Nucleus accumbens (tissue), 56 donors: ENCODE measurements at places on chromosomes 6 and 20.

DNA sequence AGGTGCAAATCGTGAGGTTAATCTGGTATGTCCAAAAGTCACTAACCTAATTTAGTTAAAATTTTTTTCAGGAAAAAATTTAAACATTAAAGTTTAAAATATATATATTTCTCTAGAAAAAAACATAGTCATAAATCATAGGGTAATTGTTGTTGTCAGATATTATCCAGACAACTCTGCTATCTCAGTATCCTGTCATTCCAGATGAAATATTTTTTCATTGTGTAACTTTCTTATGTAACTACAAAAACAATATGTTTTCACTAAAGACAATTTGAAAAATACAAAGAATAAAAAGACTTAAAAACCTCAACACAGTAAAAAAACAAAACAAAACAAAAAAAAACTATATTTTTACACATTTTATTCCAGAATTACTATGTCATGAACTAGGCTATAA, 57.6 kb downstream of the TENT5A start:
- no peak for DNase-seq

DNA sequence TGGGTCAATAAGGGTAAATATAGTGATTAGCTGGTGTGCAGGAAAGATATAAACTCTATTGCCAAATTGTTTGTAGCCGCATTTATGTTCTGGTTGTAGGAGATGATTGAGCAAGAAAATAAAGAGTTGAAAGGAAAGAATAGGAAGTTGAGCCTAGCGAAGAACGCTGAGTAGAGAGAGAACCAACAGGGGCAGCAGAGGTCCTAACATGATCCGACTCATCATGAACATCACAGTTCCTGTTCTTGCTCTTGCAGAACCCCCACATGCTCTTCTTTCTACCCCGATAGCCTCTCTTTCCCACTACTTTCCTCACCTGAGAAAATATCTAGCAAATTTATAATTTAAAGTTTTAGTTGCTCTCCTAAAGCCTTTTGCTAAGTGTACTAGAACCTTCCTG, 9.9 kb upstream of the ID4 start:
- DNase-seq: no peak

- no peak for DNase-seq
Measured at GRCh38 chr6:126913651-126914050, 204.8 kb upstream of the RSPO3 start.

DNA sequence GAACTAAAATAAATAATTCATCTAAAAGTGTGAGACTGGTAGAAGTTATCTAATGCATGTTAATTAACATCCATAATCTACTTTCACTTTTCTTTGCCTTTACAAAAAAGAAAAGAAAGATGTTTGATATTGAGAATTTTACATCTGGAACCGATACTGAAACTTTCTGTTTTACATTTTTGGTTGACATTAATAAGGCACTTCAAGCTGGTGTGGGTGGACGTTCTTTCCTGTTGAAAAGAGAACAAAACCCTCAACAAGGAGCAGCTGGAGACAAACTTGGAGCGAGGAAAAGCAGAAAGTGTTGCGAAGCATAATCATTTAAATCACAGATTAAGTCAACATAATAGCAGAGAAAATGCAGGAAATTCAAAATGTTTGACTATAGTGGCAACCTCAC, 575.2 kb upstream of the ADGRB3 start:
- peak; percentile 36 for DNase-seq

GRCh38 chr6:147881432-147881831, 372.9 kb downstream of the SAMD5 start:
- DNase-seq: no peak

DNA sequence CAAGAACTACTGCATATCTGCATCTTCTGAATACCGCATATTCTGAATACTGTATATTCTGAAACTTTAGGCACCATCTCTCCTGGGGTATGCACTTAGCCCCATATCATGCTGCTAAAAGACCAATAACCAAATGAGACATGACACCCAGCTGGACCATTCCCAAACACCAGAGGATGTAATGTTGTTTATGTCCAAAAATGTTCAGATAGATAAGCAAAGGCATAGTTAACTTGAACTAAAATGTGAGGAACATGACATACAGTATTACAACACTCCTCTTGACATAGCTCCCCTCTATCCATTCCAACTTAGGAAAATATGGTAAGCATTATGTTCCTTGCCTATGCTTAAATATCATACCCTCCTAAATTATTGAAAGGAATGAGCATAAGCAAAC, 127.3 kb downstream of the TENT5A start:
- DNase-seq: no peak

GRCh38 chr6:52718550-52718949, 44.7 kb downstream of the GSTA2 start:
- DNase-seq: no peak

DNA sequence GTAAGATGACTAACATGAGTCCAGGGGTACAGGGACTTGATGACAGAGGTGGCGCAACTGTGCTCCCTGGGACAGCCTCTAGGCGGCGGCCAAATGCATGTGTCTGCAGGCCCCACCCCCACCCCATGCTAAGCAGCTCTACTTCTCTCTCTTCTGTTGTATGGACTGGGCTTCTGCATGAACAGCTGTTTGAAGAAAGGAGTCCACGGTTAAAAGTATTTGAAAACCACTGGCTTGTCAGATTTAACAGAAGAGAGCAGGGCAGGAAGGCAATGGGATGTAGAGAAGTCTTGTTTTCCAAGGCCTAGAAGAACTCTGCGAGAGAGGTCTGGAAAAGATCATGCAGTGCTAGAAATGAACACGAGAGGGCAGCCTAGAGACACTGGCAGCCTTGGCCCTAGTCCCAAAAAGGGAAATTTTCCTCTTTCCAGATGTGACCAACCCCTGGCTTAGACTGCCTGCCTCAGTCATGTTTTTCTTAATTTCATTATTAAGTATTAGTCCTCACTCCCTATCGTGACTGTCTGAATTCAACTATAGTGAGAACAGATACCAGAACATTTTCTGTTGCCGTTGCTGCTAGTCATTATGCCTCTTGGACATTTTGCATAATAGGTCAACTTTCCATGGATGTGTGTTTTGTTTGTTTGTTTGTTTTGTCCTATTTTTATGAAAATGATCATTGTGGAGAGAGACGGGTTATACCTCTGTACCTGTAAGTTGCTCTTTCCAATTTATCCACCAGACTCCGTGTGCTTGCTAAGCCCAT, 265.0 kb downstream of the ADGRG6 start:
- no peak for DNase-seq

- no peak for DNase-seq
Measured at GRCh38 chr6:132253906-132254305, 147.4 kb downstream of the MOXD1 start.

- no peak for DNase-seq
Measured at GRCh38 chr6:125699591-125699990, 49.8 kb upstream of the HEY2 start.

DNA sequence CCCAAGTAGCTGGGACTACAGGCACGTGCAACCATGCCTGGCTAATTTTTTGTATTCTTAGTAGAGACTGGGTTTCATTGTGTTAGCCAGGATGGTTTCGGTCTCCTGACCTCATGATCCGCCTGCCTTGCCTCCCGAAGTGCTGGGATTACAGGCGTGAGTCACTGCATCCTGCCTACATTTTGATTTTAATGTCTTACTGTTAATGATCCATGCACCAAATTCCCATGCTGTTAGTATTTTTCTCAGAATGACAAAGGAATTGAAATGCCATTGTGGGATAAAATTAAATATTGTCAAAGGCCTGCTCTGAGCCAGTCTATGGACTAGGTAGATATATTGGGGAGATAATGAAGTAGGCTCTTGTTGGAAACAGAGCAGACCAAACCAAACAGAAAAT, 28.2 kb downstream of the CBFA2T2 start:
- no peak for DNase-seq

GRCh38 chr6:151412909-151413308, 21.6 kb upstream of the ZBTB2 start:
- DNase-seq: no peak

GRCh38 chr6:98839781-98840361, 5.5 kb downstream of the POU3F2 start:
- no peak for DNase-seq

GRCh38 chr20:37504404-37505096, 16.5 kb upstream of the NNAT start:
- peak; percentile 21 for DNase-seq

- DNase-seq: no peak
Measured at GRCh38 chr20:44768256-44768655, 22.6 kb downstream of the KCNK15 start.

- DNase-seq: no peak
Measured at GRCh38 chr6:137736911-137737310, 130.1 kb upstream of the TNFAIP3 start.

DNA sequence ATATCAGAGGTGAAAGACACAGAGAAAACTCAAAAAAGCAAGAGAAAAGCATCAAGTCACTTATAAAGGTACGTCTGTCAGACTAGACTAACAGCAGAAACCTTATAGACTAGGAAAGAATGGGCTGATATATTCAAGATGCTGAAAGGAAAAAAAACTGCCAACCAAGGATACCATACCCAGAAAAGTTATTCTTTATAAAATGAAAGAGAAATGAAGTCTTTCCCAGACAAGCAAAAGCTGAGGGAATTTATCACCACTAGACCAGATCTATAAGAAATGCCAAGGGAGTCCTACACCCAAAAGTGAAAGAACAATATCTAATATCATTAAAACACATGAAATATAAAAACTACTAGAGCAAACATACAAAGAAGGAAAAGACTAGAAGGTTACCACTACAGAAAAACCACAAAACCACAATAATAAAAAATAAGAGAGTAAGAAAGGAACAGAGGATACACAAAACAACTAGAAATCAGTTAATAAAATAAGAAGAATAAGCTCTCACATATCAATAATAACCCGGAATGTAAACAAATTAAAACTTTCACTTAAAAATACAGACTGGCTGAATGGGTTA, 6.2 kb downstream of the MOXD1 start:
- no peak for DNase-seq

DNA sequence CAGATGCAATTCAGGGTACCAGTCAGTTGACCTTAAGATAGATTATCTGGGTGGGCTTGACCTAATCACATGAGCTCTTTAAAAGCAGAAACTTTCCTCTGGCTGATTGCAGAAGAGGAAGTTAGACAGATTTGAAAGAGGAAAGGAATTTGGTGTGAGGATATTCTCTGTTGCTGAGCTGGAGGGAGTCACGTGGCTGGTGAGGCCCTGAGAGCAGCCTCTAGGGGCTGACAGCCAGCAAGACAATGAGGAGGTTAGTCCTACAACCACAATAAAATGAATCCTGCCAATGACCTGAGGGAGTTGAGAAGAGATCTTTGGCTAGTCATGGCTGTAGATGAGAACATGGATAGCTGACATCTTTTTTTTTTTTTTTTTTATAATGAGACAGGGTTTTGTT, 87.0 kb upstream of the B3GAT2 start:
- no peak for DNase-seq

- DNase-seq: peak; percentile 83
Measured at GRCh38 chr6:62285612-62286469, at the start of gene KHDRBS2. Gene KHDRBS2 (minus strand): TSS chr6:62286225.

DNA sequence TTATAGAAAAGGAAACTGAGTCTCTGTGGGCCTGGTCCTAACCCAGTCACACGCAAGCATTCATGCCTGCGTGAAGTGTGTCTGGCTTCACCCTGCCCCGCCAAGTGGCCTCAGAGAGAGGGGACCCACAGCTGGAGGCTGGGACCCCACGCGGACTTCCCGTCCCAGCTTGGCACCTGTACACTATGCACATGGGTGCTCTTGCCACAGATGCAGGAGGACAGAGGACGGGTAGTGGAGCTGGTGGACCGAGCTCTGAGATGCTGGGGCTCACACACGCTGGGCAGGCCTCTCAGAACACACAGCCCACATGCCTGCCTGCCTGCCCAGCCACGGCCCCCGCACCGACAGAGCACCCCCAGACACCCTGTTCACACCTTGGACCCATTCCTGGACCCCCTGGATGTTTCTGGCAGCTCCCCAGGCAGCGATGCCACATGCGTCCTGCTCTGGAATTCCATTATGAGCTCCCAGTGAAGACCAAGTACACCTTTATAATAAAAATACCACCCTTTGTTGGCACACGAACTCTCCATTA, 24.9 kb upstream of the SMOC2 start:
- DNase-seq: no peak

DNA sequence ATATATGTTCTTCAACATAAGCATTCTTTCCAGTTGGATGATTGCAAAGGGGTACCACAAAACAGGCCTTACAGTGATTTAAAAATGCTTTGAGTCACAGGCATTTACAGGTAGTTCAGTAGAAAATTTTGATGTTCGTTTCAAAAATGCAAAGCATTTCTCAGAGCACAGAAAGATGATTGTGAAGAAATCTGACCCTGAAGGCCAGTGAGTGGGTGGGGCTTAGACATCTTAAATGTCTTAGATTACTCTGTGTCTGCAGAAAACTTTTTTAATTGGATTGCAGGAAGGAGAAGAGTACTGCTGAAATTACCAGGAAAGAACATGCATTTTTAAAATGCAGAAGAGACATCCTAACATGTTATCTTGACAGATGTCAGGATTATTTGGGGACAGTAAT, 268.3 kb downstream of the CDKAL1 start:
- no peak for DNase-seq

- DNase-seq: no peak
Measured at GRCh38 chr6:79536585-79536953, 661 bp downstream of the LCA5 start.

DNA sequence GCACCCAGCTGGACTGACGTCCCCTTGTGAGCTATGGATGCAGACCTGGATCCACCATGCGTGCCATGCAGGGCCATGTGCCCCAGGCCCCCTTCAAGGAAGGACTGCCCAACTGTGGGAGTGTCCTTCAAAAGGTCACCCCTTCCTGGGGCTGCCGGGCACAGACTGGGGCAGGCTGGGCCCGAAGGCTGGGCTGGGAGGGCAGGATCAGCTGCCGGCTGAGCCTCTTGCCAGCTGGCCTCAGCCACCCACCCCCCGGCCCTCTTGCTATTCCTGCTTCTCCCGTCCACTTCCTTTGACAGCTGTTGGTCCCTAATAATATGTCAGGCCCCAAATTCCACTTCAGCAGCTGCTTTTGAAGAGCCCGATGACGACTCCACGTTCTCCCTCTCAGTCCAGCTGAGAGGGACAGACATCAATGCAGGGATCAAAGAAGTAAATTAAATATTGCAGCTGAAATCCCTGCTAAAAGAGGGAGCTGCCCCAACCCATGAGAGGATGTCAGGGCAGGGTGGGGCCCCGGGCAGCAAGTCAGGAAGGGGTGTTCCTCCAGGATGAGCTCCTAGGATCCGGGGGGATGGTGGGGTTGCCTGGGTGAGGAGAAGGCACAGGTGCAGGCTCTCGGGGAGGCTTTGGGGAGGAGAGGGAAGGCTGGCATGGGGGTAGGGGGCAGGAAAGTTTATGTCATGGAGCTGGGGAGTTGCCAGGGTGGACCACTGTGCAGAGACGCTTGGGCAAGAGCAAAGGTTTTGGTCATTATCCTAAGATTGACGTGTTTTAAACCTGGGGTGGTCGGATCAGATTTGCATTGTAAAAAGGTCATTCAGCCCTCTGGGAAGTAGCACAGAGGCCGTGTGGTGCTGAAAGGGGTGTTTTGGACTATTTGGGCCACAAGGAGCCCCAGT, 185.0 kb downstream of the ANKRD60 start:
- no peak for DNase-seq

- DNase-seq: no peak
Measured at GRCh38 chr20:16707674-16708073, 22.2 kb upstream of the SNRPB2 start.
